ENCODE measurements at places on chromosomes 7 and 10.

DNA sequence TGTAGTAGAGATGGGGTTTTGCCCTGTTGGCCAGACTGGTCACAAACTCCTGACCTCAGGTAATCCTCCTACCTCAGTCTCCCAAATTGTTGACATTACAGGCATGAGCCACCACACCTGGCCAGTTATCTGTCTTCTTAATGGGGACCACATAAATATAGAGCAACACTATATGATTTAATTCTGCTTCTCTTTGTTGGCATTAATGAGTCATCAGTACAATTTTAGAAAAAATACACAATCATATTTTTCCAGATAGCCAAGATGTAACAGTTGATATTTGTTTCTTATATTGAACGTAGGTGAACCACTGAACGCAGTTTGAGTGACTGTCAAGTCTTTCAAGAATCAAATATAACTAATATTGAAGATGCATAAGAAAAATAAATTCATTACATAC is 48.5 kb downstream of the LCOR start:
- DNase-seq, result no peak

DNA sequence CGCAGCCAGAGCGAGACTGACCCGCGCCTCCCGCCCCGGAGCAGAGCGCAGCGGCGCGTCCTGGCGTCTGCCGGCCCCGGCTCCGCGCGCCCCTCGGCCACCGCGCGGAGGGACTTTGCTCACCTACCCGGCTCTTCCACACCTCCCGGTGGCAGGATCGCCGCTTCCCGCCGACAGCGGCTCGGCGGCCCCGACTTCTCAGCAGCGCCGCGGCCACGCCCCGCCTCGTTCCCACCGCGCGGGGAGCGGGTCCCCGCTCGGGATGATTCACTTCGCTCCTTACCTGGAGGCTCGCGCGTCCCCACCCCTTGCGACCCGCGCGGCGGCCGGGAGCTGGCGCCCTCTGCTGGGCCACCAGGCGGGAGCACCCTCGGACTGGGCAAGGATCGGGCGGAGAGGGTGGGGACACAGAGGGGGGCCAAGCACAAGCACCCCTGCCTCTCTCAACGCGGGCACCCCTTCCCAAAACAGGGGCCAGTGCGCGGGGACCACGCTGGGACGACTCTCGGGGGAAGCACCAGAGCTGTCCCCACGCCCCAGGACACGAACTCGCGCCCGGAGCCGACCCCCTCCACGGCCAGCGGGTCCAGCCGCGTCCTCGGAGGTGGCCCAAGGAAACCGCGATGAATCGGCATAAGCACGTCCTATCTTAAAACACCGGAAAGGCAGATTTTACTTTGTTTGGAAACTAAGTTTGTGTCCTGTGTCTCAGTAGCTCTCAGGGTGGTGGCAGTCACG is 101.0 kb upstream of the SVIL start:
- peak; percentile 91 for DNase-seq

- no peak for DNase-seq
These were observed 352.4 kb upstream of the MEOX2 start for GRCh38 chr7:16038906-16039305.

DNA sequence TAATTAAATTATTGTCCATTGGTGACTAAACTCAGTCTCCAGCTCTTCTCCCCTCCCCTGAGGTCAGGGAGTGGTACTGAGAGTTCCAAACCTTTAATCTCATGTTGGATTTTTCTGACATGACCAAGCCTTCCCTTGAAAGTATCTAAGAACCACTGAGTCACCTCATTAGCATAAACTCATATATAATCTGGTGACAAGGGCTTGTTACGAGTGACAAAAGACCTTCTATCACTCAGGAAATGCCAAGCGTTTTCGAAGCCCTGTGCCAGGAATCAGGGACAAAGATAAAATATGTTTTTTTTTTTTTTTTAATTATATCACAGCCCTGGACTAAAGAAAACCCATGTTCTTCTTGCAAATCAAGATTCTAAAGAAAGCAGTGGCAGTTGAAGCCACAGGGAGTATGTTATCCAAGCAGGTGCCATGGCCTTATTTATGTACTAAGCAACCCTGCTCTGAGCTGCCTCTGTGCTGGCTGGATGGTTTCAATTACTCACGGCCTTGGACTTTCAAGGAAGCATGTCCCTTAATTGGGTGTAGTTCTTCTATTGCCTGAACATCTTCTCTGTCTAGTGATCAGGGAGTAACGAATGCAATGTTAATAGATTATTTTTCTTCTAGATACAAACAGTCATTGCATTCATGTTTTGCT is 169.0 kb upstream of the PRKCQ start:
- no peak for DNase-seq

- DNase-seq, result no peak
These were observed 246.8 kb downstream of the TNS3 start for GRCh38 chr7:47335071-47335470.

- DNase-seq, result no peak
These were observed 13.5 kb downstream of the CCM2 start for GRCh38 chr7:45013465-45013967.

- peak; percentile 53 for DNase-seq
These were observed 82.3 kb upstream of the GPR26 start for GRCh38 chr10:123583639-123584418.

DNA sequence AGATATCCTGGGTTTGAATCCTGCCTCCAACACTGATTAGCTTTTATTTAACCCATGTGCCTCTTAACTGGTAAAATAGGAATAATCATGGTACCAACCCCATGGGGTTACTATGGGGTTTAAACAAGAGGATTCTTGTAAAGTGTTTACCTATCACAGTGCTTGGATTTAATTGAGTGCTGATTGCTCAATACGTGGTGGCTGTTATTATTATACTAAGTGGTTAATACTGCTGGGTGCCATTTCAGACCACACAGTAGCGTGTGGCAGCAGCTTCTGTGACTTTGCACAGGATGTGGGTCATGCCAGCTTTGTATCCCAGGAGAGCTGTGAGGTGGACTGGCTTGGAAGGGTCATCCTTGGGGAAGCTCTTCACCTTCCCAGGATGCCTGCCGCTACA is 177.2 kb downstream of the SEC23IP start:
- no peak for DNase-seq

- DNase-seq, result no peak
These were observed 374.9 kb upstream of the SEMA3D start for GRCh38 chr7:85561706-85562105.

- no peak for DNase-seq
These were observed 570.2 kb downstream of the ARL4A start for GRCh38 chr7:13257661-13258060.

DNA sequence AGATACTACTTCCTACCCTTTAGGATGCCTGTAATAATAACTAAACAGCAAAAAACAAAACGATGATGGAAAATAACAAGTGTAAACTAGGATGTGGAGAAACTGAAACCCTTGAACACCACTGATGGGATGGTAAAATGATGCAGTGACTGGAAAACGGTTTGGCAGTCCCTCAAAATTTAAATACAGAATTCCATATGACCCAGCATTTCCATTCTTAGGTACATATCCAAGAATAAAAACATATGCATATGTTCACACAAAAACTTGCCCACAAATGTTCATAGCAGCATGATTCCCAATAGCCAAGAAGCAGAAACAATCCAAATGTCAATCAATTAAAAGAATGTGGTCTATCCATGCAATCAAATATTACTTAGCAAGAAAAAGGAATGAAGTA is 25.8 kb downstream of the SMURF1 start:
- DNase-seq, result no peak

DNA sequence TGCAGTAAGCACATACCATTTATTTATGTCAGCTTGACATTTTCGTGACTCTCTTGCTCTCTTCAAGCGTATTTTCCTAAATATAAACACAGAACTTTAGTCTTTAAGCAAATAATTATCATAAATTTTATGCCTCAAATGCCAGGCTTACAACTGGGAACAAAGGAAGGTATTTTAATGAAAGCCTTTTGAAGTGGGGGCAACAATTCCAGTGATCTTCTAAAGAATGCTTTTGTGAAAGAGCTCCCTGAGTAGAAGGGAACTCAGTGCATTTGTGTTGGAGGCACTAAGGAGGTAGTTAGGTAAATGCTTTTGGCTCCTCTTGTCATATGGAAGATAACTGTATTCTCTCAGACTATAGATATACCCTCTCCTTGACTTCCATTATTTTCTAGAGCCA is 104.9 kb downstream of the VPS50 start:
- no peak for DNase-seq

- DNase-seq, result no peak
These were observed 1570.6 kb upstream of the LRRTM3 start for GRCh38 chr10:65355141-65355680.

DNA sequence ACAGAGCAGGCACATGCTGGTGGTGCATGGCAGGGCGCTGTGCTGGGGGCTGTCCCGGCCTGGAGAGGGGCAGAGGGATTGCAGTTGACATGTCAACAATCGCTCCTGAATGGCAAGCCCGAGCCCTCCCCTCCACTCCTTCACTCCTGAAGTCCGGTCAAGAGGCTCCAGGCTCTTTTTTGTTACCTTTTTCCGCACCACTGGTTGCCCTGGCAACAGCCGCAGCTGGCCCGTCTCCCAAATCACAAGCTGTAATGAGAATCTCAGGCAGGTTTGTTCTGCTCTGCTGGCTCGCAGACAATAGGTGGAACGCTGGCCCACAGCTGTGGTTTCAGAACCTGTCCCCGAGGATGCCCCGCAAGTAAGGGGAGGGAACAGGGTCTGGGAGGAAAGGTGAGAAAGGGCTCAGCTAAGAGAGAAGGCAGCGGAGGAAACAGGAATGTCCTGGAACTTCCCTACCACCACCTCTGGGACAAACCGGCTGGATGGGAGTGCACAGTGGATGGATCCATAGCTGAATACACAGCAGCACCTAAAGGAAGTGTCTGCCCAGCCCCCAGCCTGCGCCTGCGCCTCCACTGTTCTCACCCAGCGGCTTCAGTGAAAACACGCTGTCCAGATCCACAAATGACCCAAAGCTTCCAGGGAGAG is 58.9 kb downstream of the CALML3 start:
- DNase-seq, result no peak

DNA sequence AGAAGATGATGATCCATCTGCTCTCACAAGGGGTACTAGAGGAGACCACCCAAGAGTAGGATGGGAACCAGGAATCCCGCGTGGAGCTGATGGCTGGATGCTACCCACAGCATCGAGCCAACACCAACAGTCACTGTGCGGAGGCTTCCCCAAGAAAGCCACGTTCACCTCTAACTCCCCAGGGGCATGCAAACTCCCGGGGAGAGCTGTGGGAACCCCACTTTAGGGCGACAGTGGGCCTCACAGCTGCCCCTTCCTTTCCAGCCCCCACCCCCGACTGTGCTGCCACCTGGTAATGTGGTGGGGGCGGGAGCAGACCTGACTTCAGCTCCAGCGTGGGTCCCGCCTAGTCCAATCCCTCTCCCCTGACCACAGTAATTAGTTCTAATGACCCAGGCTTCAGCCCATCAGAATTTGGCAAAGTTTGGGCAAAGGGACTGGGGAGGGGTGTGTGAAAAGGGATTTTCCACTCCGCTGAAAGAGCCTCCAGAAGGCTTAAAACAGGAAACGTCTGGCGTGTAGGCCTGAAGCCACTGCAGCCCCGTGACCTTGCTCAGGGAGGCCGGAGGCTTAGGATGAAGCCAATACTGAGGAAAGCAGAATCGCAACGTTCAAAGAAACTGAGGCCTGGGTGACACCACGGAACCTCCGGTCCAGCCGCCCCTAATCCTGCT is 20.3 kb downstream of the ASB13 start:
- no peak for DNase-seq

GRCh38 chr10:97888641-97889262 is 39.1 kb downstream of the GOLGA7B start:
- DNase-seq, result no peak

DNA sequence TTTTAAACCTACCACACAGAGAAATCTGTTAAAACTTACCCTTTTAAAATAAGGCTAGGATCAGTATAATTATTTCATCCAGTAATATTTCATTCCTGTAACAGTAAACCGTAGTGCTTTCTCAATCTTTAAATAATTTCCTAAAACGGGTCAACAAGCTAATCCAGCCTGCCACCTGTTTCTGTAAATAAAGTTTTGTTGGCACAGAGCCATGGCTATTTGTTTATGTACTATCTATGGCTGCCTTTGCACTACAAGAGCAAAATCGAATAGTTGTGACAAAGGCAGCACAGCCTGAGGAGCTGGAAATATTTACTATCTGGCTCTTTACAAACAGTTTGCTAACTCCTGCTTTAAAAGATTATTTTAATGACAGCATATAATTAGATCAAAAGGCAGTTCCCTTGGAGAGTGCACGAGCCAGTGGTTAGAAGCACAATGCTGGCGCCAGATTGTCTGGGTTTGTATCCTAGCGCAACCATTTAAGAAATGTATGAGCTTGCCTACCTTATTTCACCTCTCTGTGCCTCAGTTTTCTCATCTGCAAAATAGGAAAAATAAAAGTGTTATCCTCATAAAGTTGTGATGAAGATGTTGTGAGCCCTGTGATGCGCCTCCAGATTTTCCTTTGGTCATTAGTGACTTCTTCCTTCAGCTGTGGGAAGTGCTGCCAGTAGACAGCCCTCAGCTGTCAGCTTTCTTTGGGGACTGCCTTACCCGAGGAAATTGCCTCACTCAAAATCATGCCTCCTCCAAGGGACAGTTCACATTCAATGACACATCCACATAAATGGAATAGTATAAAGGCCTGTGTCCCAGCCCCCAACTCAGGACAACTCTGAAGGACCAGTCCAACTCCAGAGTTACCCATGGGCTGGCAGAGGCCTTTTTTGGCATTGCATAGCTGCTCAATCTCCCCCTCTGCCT is 11.8 kb upstream of the MIOS start:
- no peak for DNase-seq

GRCh38 chr10:119103241-119103902 is 541 bp upstream of the DENND10 start:
- no peak for DNase-seq

DNA sequence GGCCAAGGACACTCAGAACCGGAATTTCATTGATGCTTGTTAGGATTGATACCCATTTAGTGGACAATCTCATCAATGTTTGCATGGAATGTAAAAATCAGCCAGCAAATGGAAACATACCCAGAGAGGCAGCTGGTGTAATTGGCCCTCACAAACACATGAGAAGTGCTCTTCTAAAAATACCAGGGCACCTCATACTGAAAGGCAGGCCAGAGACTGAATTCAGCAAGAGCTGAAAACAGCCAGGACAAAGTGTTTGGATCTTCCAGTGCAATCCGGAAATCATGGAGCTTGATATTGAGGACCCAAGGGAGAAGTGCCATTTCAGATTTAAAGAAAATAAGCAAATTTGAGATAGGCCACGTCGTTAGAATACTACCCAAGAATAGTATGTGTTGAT is 498.6 kb downstream of the GALNT17 start:
- DNase-seq, result no peak

- DNase-seq, result peak; percentile 82
These were observed 4.9 kb downstream of the GCK start for GRCh38 chr7:44184206-44184872.

DNA sequence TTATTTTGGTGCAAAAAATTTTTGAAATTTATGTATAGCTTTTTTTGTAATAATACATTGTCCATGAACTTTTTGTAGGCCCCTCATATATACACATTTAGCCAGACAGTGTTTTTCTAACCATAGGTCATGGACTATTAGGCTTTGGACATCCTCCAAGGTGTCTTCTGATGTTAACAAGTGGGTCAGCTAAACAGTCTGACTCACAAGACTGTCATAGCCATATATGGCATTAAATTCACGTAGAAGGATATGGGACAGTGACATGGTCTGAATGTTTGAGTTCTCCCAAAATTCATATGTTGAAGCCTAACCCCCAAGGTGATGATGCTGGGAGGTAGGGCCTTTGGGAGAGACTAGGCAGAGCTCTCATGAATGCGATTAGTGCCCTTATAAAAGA is 14.0 kb upstream of the NUB1 start:
- no peak for DNase-seq
